ENCODE measurements at places on chromosomes 7 and 10.

- no peak for DNase-seq
Observed at GRCh38 chr7:131924857-131925256, 368.4 kb upstream of the PODXL start.

DNA sequence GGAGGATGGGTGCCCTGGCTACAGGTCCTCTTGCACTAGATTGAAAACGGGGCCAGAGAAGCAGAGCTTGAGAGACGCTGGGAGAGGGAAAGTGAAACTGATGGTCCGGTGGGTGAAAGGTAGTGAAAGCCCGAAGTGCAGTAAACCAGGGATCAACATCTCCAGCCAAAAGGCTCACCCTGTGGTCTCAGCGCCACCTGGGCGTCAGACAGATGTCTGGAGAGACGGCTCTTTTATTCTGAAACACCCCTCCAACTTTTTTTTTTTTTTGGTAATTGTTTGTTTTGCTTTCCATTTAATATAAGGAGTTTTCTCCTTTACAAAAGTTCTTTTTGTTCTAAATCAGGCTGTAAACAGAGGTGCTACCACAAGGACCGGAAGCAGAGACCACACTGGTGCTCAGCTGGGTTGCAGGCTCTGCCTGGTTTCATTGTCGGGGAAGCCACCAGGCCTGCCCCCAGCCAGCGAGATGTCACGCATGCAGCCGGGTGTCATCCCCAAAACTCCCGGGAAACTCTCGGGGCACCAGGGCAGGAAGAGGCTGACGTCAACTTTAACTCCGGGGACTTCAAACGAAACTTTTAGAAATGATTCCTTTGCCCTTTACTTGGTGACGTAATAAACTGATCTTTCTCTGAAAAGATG lies 11.2 kb downstream of the IL2RA start:
- no peak for DNase-seq

GRCh38 chr10:84331091-84331490 lies 2.7 kb downstream of the CCSER2 start:
- no peak for DNase-seq

DNA sequence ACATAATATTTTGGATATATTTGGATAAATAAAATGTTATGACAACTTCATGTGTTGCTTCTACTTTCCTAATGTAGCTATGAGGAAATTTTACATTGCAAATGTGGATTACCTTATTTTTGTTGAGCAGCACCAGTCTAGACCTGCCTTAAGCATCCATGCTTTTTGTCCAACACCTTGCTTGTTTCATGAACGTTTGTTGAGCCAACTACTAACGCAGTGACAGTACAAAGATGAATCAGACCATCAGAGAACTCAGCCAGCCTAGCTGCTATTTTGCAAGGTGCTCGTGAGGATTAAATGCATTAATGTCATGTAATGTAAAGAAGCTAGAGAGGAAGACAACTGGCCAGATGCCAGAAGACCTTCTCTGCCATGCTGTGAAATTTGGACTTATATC lies 1.1 kb upstream of the ZC3HAV1L start:
- DNase-seq = no peak

DNA sequence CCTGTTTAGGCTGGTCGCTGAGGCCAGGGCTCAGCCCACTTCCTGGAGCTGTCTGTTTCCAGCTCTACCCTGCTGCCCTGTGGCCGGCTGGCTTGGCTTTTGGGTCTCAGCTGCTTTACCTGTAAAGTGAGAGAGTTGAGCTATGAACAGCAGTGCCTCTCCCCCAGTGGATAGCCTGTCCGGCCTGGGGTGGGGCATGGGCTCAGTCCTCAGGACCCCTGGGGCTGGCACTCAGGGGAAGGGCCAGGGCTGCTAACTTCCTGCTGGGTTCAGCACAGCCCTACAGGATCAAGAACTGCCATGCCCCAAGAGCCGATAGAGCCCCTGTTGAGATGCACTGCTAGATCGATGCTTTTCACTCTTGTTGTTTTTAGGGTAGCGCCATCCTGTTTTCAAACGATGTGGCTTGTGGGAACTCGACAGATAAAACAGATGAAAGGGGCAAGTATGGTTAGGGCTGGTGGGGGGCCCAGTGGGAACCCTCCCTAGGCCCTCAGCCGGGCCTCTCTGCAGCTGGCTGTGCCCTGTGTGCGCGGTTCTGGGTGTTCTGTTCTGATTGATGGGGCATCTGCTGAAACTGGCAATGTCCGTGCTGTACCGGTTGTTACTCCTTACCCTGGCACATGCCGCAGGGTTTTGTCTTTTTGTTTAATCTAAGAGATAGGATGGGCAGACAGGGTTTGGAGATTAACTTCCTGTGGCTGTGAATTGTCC lies 10.0 kb upstream of the SFRP5 start:
- no peak for DNase-seq

All from anterior cingulate cortex (tissue), 58 donors.